ENCODE measurements at places on chromosomes 12 and 14.
A peak's percentile ranks its signal among the peaks of the same experiment; 100 is the strongest.

DNA sequence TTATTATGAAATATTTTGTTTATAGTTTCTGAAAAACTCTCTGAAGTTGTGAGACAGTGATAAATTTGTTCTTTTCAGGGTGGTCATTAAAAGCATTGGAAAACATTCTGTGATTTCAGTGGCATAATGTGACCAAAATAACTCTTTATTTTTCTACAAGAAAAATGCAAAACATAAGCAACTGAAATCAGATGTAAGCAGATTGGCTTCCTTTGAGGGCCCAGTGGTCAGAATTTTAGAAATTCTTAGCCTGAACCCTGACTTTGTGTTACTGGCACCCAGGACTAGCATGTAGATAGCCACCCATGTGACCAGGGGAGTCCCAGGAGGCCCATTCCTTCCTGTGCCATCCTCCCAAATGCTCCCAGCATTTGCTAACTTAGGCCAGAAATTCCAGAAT is 145.6 kb upstream of the SLC38A2 start:
- no peak for DNase-seq

GRCh38 chr12:24244231-24244630 is 294.8 kb upstream of the SOX5 start:
- no peak for DNase-seq

GRCh38 chr12:93664573-93665138 is 12.5 kb upstream of the CRADD start:
- peak; percentile 25 for DNase-seq

GRCh38 chr12:126874427-126875026 is 1392.4 kb upstream of the TMEM132C start:
- DNase-seq: no peak

DNA sequence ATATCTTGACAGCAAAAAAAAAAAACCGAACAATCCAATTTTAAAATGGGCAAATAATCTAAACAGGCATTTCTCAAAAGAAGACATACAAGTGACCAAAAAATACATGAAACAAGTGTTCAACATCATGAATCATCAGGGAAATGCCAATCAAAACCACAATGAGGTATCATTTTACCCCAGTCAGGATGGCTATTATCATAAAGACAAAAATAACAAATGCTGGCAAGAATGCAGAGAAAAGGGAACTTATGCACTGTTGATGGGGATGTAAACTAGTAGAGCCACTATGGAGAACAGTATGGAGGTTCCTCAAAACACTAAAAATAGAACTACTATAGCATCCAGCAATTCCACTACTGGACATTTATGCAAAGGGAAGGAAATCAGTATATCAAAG is 448.2 kb downstream of the RGS6 start:
- DNase-seq: no peak
